Activated B cell treated with CpG ODN at 0.5 μM for 24 hours (primary cell): ENCODE measurements at places on chromosomes 7 and 10.

DNA sequence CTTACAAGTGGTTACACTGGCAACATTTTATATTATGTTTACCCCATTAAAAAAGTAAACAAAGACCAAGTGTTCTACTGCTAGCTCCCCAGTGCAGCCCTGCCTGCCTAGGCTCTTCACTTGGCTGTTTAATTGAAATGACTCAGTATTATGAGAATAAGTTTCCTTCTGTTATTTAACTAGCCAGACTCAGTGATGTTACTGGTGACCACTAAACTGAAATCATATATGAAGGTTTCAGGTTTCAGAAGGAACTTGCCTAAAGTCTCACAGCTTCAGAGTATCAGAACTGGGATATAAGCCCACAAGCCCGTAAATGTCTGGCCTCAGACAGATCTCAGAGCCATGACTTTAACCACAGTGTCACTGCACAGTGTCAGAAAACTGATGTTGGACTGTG is 66.8 kb upstream of the EXOC4 start:
- DNase-seq, result no peak

DNA sequence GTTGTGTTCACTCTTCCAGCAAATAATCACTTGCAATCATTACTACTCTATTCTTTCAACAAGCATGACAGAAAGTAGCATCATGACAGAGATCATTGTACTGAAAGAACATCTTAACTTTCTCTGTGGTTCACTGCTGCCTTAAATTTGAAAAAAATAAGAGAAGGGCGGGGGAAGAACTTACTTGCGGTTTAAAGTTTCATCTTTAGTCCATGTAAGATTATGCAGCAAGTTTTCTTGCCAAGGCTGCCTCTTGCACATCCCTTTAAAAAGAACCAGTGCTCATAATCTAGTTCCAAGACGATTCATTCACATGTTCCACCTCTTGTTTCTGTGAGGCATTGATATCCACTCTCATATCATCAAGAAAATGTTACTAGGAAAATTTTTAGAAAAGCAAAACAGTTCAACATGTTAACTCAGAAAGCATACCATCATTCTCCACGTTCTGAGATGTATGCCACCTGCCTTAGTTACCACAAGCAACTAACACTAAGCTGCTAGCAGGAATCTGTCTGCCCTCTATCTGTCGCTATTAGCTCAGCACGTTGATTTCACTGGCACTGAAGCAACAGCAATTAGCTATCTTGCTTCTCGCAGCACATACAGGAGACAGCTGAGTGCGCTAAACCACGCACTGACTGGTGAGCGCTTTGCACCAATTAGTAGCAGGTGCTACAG is at the start of gene PCDH15:
Gene PCDH15, minus strand, starts transcription at position 491 of the 681 bp plus-strand sequence. CDS start 136,969 bp downstream, outside the sequence.
- DNase-seq, result no peak

GRCh38 chr10:128539510-128540127 is 413.4 kb upstream of the MKI67 start:
- no peak for DNase-seq

GRCh38 chr7:99238558-99239341 is 30.8 kb upstream of the KPNA7 start:
- DNase-seq, result no peak

DNA sequence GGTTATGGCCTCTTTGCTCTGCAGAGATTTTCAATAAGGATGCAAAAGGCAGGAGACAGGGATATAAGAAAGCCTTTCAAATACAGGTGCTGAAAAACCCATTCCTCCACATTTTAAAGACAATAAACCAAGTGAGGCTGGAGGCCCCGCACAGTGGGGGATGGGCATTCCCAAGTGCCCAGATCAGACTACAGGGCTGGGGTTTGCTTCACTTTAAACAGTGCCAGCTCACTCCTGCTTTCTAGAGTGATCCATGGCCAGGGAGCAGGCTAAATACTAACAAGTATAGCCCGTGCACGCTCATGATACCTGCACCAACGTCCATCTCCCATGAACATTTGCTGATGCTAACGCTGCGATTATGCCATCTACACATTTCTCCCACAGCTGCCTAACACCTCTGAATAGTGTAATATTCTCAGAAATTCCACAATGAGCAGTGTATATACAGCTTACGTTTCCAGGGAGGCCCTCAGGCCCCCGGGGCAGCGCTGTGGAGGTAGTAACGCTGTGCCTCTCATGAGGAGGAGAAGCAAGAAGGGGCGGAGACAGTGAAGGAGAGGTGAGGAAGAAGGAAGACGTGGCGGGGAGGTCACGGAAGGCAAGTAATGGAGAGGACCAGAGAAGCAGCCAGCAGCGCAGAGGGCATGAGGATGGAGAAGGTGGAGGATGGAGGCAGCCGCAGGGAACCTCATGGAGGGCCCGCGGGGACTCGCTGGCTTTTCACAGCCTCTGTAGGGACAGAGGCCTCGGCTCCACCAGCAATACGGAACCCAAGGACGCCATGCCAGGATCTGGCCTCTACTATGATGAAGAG is 141.7 kb downstream of the USP6NL start:
- no peak for DNase-seq
